ENCODE measurements at places on chromosomes 3 and 15.

DNA sequence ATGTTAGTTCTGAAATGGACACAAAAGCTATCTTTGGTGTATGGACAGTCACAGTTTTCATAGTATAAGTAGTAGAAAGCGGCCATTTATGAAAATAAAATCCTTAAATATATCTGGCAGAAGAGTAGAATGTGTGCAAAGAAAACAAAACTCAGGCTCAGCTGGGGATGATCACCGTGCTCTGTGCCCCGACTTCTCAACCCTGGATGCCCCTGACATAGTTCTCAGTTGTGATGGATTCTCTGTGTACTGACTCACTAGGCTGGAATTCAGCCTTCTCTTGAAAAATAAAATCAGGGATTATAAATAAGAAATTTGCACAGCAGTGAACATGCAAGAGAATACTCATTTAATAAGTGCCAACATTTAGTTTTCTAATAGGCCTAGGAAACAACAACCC is 925.1 kb upstream of the NR2F2 start:
- no peak for DNase-seq

DNA sequence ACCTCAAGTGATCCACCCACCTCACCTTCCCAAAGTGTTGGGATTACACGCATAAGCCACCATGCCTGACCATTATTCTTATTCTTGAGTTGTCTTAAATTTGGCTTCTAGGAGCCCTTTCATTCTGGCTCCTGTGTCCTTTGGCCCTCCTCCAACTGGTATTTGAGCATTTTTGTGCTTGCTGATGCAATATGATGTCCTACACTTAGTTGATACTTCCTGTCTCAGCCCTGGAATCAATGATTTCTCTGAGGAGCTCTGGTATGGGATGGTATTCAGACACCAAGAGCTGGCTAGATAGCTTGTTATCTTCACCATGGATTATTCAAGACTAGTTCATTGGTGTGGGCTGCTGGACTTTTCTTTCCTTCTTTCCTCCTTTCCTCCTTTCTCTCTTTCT is 25.4 kb downstream of the ZNF621 start:
- DNase-seq, result no peak

- DNase-seq, result no peak
Measured at GRCh38 chr3:190738636-190739155, 123.8 kb downstream of the GMNC start.

DNA sequence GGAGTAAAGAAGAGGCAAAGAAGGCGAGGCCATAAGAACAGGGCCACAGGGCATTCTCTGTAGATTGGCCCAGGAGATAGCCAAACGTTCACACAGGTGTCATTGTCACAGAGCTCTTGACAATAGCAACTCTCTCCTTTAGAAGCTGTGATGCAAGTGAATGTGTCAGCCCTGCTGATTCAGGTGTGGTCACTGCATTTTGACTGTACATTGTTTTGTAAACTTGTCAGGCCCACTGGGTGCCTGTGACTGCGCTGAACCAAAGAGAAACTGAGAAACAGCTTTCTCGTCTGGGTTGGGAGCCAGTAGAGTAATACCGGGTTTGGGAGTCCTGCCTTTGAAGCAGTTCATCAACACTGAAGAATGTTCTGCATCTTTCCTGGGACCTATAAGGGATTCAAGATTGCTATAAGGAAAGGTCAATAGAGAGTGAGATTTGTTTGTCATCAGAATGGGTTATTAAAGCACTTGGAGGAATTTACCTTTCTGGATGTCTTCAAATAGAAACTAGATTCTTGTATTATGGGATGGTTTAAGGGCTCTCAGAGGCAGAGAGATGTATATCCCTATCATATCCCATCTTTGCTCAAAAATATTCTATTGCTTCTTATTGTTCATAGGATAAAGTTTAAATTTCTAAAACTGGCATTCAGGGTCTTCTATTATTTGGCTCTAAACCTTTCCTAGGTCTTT is 45.4 kb downstream of the TMEM45A start:
- no peak for DNase-seq

- no peak for DNase-seq
Measured at GRCh38 chr15:84797801-84798200, 19.4 kb upstream of the ALPK3 start.

DNA sequence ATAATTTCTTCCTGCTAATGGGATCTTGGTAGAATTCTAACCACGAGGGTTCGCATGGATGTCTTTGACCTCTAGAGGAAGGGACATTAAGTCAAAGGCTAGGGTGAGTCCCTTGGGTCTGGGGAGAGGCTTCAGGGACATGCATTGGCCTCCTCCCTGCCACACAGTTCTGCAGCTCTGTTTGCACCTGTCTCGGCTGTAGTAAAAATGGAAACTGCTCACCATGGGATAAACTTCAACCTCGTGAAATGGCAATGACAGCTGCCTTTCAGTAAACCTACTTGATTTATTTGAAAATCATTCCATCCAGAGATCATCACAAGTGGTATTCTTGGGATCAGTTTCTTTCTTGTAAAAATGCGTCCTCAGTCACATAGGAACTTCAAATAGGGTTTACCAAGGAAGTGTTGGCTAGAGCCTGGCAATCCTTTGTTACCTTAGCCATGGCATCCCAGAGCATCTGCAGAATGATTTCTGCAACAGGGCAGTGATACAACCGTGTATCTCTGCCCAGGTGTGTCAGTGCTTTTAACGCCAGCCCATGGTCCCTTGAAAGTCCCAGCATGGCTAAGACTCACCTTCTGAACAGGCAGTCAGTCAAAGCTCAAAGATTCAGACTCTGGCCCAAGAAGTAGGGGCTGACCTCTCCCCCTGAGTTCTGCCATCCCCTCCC is 14.0 kb upstream of the LRTM1 start:
- DNase-seq, result no peak

- DNase-seq, result no peak
Measured at GRCh38 chr3:182567700-182568099, 225.6 kb upstream of the ATP11B start.

DNA sequence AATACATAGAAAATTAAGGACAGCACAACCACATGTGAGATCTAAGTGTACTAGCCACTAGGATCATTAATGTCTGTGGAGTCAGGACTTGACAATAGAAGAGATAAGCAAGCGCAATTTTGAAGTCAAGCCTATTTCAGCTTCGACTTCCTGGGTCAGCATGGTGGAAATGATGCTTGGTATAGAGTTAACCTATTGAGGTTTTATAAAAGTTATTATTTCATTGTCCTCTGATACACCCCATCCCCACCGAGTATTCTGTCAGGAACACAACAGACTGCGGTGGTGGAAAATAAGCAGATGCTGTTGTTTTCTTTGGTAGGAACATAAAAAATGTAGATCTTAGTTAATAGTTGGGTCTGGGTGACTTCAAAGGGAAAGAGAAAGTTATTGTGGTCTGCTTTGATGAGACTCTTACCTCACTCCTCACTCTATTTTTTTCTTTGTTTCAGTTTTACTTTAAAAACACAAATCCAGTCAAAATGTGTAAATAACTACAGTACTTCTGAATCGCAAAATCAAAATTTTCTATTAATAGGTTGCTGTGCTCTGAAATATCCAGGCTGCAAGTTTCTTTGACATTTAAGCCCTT is 82.1 kb downstream of the IL5RA start:
- no peak for DNase-seq

DNA sequence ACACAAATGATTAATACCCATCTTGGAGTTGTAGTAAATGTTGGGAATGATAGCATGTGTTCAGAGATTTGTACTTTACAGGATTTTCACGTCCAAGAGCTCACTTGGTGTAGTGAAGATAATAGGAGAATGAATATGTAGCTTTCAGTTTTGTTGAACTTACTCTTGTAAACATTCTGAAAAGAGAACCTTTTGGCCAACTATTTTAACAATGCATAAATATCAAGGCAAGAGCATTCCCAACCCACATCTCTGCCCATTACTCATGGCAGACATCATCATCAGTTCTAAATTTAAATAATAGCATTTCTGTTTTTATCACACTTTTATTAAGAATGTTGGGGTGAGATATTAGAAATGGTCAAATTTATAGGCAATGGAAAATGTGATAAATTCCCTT is 465.2 kb upstream of the TPRG1 start:
- no peak for DNase-seq
